ENCODE measurements at places on chromosomes 5 and 9. TPM values are rescaled to one million over a fixed set of nuclear protein-coding genes. Genes with fewer than 3 reads are reported as not detected.

CDC25C gene
- not detected for total RNA-seq

PCDHA1 gene
- not detected for total RNA-seq

CCNJL gene
- not detected for total RNA-seq

AP3S1 gene
- total RNA-seq: 140 TPM

CWC27 gene
- 1.7 TPM for total RNA-seq

SHISAL2B gene
- not detected for total RNA-seq

FOXD4 gene
- total RNA-seq: not detected

ARID3C gene
- total RNA-seq: not detected

PCDHB14 gene
- total RNA-seq: 10.6 TPM

CATSPER3 gene
- not detected for total RNA-seq

PCDHGB7 gene
- 10.2 TPM for total RNA-seq

C7 gene
- 179 TPM for total RNA-seq

FAM170A gene
- not detected for total RNA-seq

MEIKIN gene
- total RNA-seq: not detected

NANS gene
- total RNA-seq: 40.7 TPM

ACTBL2 gene
- total RNA-seq: not detected

ZDHHC11 gene
- not detected for total RNA-seq

FABP6 gene
- total RNA-seq: not detected

CPLANE1 gene
- 13.1 TPM for total RNA-seq

RMRP gene
- 17,070 TPM for total RNA-seq

PCDHA7 gene
- not detected for total RNA-seq

IGIP gene
- total RNA-seq: 5.6 TPM

WHRN gene
- 3.9 TPM for total RNA-seq

HSD17B3 gene
- total RNA-seq: not detected
